NCI-H1105 treated with DMSO at 0.1 percent for 48 hours (cell line): ENCODE measurements at places on chromosomes 13 and 19.

DNA sequence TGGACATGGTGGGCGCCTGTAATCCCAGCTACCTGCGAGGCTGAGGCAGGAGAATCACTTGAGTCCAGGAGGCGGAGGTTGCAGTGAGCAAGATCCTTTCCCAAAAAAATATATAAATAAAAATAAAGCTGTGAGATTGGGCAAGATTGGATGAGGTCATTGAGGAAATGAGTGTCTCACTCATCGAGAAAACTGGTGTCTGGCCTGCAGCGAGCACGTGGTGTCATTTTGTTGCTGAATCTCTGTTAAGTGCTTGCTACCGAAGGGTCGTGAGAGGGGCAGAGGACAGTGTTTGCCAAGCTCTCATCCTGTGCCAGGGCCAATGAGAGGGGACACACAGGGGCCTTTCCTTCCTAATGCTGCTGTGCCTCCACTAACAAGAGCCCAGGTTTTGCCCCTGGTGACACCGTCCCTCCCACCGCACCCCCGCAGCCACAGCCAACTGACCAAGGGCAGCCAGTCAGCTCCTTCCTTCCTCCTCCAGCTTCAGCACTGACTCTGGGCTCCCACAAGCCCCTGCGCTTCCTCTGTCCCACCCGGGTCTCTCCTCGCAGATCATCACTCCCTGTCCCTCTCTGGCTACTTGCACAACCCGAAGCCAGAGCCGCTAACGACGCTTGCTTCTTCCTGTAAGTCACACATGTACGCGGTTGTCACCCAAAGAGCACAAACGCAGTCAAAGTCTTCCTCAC, 3.2 kb downstream of the POLD1 start:
- DNase-seq = no peak

GRCh38 chr13:28463481-28463880, 31.4 kb downstream of the FLT1 start:
- DNase-seq = no peak

DNA sequence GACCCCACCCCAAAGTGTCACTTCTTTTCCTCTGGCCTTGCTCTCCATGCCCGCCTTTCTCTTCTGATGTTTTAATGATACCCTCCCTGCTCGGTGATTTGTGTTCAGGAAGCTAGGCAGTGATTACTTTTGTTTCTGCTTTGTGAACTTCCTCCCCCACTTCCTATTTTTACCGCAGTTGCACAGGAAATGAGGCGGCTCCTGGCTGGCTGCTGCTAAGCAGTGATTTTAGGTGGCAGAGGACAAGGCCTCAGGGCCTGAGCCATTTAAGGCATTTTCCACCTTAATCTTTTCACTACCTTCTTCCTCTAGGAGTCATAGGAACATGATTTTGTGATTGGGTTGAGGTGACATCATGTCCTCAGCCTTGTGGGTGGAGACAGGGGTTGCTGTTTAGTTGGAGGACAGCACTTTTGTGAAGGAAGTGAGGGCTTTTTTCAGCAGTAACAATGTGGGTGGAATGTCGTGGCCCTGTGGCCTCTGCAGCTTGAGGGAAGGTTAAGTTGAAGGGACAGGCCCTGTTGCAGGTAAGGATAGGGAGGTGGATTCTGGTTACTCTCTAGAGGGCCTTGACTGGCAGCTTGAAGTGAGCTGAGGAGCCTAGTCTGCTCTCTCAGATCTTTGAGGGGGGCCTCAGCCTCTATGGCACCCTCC, 15.7 kb downstream of the GARRE1 start:
- DNase-seq = no peak

- no peak for DNase-seq
Measured at GRCh38 chr19:55638864-55639359, 1.9 kb upstream of the ZNF580 start.

DNA sequence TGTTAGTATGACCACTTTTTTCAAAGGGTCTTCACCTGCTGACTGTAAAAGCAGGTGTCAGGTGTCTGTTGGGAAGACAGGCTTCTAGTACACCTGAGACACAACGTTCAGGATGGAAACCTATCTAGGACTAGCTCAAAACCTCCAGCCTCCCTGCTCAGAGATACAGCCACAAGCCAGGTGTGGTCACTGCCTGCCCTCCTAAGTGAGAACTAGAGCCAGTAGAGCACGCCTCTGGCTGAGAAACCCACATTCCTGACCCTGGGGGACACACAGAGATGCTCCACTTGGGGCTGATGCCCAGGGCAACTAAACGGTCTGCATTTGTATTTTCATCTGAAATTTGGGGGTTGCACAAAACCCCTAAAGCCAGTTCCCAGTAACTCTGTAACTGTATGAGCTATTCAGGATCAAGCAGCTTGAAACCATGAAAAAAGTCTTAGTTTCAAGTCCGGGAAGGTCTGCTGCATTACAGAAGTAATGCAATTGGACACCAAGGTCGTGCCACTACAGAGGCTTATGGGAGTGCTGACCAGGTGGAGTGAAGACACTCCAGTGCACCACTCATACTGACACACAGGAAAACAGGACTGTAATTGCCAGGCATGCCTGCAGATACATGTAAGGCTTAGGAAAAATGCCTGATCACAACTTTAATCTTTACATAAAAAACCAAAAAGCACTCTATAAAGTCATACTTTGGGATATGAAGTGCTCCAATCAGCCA, 27.8 kb downstream of the ANKRD10 start:
- no peak for DNase-seq

DNA sequence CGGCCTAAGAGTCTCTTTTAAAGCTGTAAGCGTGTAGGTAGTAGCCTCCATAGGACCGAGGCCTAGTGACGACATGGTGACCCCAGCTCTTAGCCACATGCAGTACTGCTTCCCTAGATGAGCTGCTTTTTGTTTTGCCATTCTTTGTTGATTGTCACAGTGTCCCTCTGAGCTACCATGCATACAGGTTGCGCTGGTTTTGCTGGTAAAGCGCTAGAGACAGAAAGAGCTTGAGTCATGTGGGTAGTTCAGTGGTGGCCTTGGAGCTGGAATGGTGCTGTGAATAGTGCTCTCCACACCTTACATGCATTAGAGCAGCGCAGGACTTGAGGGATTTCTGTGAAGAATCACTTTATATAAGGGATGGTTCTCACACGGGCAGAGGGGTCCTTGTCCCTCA, 5.1 kb downstream of the HNRNPM start:
- DNase-seq = no peak

GRCh38 chr19:41796362-41796761, at the start of gene CEACAM3:
CEACAM3 (plus strand) TSS chr19:41796587; CDS start chr19:41796678, 91 bp downstream.
- DNase-seq = no peak

DNA sequence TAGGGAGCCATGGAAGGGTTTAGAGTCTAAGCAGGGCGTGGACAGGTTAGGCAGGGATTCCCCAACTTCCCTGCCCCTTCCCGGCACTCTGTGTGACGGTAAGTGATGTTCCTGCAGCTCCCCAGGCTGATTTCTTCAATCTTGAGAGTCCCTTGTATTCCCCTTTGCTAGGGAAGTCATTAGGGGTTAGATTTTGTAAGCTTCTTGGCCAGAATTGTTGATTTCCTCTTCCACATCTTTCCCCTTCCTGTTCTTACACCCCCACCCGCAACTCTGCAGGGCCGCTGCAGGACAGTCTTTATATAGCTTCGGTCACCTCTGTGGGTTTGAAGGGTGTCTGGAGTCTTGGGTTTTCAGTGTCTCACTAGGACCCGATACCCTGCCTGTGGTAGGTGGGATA, 10.6 kb upstream of the ADGRE1 start:
- no peak for DNase-seq

GRCh38 chr13:95636853-95637252, 7.7 kb downstream of the DZIP1 start:
- no peak for DNase-seq

- DNase-seq = no peak
Measured at GRCh38 chr19:47324502-47324901, 7.5 kb upstream of the C5AR2 start.

DNA sequence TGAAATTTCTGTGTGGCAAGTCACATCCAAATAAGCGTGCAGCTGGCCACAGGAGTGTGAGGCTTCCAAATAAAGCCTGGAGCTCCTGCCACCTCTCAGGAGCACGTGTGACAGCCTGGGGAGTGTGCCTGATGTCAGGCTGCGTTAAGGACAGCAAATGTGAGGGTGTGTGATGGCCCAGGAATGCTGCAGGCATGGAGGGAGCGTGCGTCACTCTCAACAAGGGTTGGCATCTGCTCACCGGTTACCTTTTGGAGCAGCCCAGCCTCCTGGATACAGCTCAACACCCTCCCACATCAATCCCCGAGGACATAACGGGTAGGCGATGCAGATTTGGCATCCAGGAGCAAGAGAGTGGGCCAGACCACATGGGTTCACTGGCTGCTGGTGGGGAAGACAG, 19.0 kb downstream of the NUMBL start:
- DNase-seq = no peak

DNA sequence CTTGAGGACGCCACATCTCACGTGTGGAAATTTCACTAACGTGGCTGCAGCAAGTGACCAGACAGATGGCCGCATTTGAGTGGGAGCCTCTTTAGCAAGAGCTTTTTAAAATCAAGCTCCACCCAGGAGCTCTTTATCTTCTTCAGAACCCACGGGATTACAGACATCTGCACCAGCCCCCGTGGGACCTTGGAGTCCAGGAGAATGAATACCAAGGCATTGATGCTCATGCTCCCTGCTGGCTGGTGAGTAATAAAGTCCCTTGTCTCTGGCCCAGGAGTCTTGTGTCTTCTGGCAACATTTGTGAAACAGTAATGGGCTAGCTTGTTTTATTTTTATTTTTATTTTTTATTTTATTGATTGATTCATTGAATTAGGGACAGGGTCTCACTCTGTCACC, 64.4 kb downstream of the TRPM4 start:
- DNase-seq = no peak
